ENCODE measurements at places on chromosomes 3 and 15.

DNA sequence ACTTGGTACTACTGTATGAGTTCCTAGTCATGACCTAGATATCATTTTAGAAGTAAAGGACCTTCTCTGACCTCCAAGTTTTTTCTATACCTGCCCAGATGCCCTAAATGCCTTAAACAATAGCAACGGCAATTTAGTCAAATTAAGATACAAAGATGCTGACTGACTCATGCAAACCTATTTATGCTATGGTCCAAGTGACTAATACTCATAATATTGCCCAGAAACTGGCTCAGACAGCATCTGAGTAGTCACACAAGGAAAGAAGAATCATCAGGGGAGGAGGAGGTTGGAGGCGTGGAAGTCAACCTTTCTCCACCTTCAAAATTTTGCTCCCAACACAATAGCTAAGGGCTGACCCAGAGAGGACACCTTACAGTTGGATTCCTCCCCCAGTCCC is 6.8 kb downstream of the FYCO1 start:
- peak; percentile 81 for DNase-seq

GRCh38 chr3:66795365-66795764 is 202.7 kb upstream of the KBTBD8 start:
- peak; percentile 72 for DNase-seq

DNA sequence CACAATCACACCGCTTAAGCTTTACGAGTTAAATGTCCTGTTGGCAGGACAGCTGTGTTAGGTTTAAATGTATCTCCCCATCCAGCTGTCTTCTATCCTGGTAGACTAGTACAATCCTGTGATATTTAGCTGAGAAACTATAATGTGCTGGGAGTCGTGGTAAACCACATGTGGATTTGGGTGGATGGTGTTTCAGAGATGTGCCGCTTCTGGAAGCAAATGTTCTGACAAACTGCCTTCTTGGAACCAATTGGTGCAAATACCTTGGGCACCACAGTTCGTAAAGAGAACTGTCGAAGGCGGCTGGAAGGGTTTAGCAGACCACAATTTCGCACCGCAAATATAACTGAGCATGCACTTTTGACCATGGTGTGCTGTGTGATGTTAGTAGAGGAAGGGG is 15.0 kb downstream of the SCG5 start:
- no peak for DNase-seq

- DNase-seq = no peak
Observed at GRCh38 chr15:72464251-72464650, 9.9 kb upstream of the ARIH1 start.

- no peak for DNase-seq
Observed at GRCh38 chr15:44788748-44789147, 52.4 kb downstream of the TRIM69 start.

GRCh38 chr3:7249493-7250076 is 388.7 kb downstream of the GRM7 start:
- no peak for DNase-seq

- no peak for DNase-seq
Observed at GRCh38 chr3:49255718-49256511, 21.1 kb downstream of the C3orf62 start.

- no peak for DNase-seq
Observed at GRCh38 chr3:144105542-144105941, 133.9 kb downstream of the DIPK2A start.

GRCh38 chr3:139264375-139264774 is 79.4 kb upstream of the MRPS22 start:
- DNase-seq = no peak

- DNase-seq = peak; percentile 95
Observed at GRCh38 chr3:125051715-125052581, 3.8 kb downstream of the HEG1 start.

GRCh38 chr3:157695586-157695985 is 192.4 kb upstream of the VEPH1 start:
- DNase-seq = no peak

GRCh38 chr3:139292711-139293664 is 50.8 kb upstream of the MRPS22 start:
- peak; percentile 28 for DNase-seq

- no peak for DNase-seq
Observed at GRCh38 chr15:66359740-66360139, 3.3 kb upstream of the TIPIN start.

- peak; percentile 56 for DNase-seq
Observed at GRCh38 chr3:197216914-197217313, 81.5 kb downstream of the DLG1 start.

DNA sequence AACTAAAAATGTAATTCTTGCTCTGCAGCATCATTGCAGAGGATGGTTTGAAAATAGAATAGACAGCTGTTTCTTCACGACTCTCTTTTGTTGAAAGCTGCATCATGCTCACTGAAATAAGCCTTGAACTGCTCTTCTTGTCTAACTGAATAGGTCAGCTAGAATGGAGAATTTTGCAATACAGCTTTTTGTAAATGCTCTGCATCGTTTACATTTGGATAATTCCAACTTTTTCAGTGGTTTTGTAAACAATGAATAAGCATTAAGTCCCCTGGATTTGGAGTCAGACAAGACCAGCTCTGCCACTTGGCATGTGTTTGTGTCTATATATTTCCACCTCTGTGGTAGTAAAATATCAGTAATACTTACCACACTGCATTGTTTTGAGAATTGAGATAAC is 95.2 kb downstream of the PLSCR2 start:
- DNase-seq = no peak

DNA sequence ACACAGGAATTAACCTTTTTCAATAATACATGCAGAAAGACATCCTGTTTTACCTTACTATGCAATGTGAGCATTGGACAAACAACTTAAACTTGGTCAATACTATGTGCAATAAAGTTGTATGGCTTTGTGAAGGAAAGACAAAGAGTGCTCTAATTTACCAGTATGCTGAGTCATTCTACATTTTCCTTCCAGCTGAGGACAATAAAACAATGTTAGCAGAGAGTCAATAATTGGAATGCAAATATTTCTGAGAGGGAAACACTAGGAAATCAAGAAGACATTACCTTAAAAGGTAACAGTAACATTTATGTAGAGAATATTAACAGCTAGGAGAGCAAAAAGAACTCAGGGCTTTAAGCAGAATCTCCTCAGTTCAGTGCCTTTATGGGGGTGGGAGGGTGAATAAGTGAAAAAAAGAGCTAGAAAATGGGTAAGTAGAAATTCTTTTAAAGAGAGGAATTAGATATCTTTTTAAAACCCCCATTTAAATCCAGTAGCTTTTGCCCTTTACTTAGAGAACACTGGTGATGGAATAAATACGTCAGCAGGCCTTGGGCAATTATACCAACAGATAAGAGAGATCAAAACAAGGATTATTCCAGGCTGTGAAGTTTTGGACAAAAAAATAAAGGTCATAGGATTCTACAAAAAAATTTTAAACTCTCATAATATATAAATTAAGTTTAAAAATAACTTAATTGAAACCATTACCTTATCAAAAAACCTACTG is 11.6 kb upstream of the HGD start:
- peak; percentile 78 for DNase-seq

DNA sequence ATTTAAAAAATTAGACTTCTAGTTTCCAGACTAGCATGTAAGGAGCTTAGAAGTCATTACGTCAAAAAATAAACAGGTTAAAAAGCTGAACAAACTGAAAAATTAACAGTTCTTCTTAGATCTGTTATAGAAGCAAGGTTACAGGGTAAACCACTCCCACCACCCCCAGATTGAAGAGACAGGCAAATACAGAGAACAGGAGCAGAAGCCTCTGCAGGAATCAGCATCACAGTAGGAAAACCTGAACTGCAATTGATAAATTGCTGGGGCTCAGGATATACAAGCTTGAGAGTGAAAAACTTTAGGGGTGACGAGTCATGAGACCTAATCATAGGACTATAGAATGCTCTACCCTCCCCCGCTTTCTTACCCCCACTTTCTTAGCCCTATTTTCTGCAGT is 222.3 kb downstream of the UBE2E2 start:
- DNase-seq = no peak

DNA sequence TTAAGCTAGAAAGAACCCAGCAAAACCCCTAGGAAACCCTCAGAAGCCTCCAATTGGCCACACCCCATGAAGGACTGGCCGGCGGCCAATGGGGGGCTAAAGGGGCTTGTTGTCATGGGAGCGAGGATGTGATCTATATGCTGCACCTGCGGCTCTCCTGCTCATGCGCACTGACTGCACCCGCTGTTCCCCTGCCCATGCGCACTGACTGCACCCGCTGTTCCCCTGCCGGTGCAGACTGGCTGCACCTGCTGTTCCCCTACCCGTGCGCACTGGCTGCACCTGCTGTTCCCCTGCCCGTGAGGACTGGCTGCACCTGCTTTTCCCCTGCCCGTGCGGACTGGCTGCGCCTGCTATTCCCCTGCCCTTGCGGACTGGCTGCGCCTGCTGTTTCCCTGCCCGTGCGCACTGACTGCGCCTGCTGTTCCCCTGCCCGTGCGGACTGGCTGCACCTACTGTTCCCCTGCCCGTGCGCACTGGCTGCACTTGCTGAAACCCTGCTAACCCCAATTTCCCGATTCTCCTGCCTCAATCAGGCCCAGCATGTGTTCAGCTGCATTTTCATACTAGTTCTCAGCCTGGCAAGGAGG is 16.8 kb upstream of the MCCC1 start:
- no peak for DNase-seq

DNA sequence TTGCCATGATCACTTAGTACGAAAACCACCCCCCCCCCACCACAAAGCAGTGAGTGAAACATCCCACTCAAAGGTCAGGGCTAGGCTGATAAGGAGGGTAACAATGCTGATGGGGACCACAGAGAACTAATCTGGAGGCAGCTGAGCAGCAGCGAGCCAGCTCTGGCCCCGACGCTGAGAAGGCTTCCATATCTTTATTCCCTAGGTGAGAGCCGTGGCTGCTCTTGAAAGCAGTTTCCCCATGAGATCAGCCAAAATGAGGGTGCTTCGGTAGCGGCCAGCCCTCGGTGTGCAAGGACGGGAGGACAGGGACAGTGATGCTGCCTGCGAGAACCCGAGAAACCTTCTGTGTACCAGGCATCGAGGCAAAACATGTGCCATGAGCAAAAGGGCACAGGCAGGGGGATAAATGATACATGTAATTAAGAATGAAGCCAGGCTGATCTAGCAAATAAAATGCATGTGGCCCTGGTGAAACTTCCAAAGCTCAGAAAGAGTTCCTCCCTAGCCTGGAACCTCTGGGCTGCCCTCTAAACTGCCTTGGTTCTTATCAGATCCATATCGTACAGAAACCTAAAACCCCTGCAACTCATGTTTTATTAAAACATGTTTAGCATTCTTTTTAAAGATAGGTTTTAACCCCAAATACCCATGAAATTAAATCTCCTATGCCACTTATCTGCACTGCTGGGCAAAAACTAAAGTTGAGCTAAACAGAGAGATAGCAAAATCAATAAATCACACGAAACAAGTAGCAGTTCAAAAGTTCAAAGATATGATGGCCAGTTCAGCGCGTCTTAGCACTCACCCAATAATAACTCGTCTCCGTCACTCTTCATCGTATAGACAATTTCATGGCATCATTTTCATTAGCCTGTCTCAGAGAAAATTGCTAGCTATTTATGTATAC is 337.3 kb downstream of the FOXP1 start:
- no peak for DNase-seq

DNA sequence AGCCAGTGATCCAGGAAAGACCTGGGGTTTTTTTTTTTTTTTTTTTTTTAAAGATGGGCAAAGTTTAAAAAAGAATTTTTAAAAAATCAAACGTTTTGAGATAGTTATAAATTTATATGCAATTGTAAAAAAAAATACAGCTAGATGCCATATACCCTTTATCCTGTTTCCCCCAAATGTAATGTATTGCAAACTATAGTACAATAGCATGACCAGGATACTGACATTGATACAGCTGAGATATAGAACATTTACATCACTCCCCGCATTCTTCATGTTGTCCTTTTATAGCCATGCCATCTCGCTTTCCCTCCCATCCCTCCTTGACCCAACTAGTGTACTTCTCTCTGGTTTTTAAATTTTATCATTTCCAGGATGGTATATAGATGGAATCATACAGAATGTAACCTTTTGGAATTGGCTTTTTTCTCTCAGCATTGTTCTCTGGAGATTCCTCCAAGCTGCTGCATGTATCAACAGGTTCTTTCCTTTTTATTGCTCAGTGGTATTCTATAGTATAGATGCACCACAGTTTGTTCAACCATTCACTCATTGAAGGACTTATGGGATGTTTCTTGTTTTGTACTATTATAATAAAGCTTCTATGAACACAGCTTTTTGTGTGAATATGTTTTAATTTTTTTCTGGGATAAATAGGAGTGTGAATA is 104.9 kb downstream of the CGNL1 start:
- no peak for DNase-seq

- no peak for DNase-seq
Observed at GRCh38 chr3:58018892-58019742, 10.9 kb downstream of the FLNB start.

- DNase-seq = no peak
Observed at GRCh38 chr3:34703053-34703452, 904.6 kb downstream of the PDCD6IP start.

GRCh38 chr3:180694321-180694720 is 15.0 kb upstream of the CCDC39 start:
- DNase-seq = no peak

DNA sequence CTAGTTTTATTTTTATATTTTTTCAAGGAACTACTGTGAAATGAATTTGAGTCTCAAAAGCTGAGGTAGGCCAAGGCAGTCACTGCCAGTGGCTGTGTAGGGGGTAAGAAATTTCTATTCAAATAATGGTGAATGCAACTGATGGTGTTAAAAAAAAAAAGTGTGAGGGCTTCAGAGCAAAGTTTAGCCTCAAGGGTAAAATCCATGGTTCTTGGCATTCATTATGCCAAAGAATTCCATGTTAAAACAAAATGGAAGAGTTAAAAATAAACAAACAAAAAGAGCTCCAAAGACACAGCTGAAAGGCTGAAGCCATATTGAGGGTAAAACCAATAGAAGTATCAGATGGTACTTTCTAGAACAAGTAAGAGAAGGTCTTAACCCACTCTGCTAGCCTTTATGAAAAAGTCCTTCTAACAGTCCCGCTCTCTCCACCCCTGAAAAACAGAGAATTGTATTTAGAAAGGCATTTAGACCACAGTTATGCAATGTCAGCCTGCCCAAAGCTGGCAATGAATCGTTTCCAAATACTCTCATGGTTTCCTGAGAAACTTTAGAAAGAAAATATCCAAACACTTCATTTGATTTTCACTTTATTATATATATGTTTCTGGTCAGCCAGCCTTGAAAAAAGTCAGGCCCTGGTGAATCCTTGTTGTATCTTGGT is 158.4 kb upstream of the GMNC start:
- no peak for DNase-seq

GRCh38 chr15:27249046-27249759 is 278.2 kb downstream of the GABRG3 start:
- no peak for DNase-seq

GRCh38 chr3:161793194-161793930 is 296.8 kb downstream of the OTOL1 start:
- no peak for DNase-seq
